Coronary artery (tissue), 2 donors: ENCODE measurements at places on chromosomes 5 and 9.

GRCh38 chr5:143135832-143136551 is 267.5 kb downstream of the NR3C1 start:
- no peak for DNase-seq

GRCh38 chr9:114718801-114719221 is 36.8 kb upstream of the TEX48 start:
- no peak for DNase-seq

GRCh38 chr9:4362281-4362680 is 62.4 kb upstream of the GLIS3 start:
- no peak for DNase-seq

DNA sequence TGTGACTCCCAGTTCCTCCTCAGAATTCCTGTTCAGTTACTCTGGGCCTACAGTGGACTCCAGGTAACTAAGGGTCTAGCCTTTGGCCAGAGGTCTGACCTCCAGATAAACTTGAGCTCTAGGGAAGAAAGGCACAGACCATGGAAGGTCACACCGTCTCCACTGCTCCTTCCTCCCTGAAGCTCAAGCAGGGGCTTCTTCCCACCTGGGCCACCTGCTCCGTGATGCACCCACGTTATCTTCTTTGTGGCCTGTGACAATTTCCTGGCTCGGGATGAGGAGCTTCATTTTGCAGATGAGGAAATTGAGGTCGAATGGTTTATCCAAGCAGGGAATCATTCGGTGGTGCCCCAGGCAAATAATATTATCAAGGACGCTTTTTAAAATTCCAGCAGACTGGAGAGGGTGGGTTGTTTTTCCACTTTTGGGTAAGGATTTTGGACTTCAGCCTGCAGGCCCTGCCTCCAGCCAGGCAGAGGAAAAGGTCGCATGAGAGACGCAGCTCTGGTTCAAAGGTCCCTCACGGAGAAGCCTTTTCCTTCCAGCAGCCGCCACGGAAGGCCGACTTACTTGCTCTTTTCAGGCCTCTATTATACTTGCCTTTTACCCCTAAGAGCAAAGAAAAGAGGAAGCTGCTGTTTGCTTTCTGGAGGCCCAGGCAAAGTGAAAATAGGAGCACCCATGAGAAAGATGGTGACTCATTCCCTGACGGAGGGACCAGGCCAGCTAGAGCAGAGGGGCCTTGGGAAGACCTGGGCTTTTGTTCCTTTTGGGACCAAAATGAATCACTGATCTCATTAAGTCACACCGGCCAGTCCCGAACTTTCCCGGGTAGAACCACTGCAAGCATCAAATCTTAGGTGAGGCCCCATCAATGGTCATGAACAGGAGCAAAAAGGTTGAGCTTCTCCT is 22.8 kb upstream of the DUSP1 start:
- DNase-seq, result no peak

GRCh38 chr5:67659288-67659687 is 462.7 kb upstream of the CD180 start:
- DNase-seq, result no peak

- DNase-seq, result no peak
These were observed 159.1 kb upstream of the ACOT12 start for GRCh38 chr5:81552852-81553566.

DNA sequence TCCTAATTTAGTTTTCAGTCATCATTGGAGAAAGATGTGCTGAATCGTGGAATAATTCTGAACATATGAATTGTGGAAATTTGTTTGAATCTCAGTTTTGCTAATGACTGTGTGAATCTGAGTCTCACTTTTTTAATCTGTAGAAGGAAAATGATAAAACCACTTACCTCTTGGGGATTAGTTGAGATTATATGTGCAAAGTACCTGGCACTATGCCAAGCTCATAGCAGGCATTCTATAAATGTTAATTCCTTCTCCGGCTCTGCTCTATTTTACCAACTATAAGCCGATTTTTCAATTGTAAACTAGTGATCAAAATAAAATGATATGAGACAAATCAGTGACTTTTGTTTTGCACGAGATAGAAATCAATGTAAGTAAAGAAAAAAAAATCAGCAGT is 290.8 kb downstream of the TRPM3 start:
- no peak for DNase-seq

- DNase-seq, result no peak
These were observed 89.8 kb downstream of the ANKRD55 start for GRCh38 chr5:56143373-56143714.

DNA sequence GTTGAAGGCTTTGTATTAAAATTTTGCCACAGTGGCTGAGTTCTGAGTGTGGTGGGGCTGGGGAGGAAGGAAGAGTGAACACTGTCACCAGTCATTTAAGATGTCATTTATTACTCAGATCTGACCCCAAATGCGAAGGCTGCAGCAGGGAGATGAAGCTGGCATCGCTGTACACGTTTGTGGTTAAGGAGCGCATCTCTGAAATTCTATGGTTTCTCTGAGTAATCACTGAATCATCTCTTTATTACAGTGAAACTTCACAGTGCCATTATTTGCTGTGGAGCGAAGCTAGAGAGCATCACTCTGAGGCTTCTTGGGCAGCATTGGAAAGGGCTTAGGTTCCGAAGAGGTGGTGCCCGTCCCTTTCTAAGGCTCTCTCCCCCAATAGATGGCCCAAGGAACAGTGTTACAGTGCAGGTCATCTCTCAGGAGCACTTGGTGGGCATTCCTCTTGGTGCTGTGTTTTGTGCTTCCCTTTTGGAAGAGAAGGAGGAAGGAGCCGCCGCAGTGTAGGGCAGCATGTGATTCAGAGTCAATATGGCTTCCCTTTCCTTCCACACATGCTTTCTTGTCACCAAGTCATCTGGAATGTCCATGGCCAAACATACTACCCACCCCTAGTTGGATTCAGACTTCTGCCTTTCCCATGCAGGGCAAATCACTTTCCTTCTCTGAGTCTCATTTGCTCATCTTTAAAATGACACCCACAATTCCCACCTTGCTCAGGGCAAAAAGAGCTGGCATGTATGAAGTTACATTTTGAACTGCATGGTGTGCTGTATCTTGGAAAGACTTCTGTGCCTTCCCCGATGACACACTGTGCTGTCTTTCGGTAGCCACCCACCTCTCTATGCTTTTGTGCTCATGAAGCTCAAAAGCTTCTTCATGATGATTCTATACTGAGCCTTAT is 9.3 kb upstream of the TEX48 start:
- no peak for DNase-seq
